ENCODE measurements at places on chromosomes 2 and 18.
A peak's percentile ranks its signal among the peaks of the same experiment; 100 is the strongest.

- DNase-seq: no peak
Observed at GRCh38 chr2:479490-480176, 191.7 kb upstream of the ALKAL2 start.

DNA sequence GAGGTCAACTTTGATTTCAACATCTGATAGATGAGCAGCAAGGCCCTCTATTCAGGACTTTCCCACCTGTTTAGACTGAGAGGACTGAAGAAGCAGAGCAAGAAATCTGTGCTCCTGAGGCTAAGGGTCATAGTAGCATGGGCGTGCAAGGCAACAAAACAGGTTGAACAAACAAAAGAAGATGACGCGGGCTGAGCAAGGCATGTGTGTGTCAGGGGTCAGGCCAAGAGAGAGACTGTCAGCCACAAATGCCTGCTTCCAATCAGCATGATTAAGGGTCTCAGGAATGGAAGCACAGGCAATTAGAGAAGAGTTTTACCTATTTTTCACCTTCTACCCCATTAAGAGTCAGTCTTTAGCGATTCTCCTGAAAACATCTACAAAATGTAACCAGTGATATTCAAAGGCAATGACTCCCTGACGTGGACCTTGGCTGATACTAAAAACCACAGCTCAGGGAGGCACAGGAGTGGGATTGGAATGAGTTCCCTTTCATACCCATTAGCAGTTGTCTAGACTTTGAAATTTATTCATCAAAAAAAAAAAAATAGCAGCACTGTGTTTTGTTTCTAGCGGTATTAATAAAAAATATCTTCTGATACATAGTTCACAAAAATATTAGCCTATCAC is 81.9 kb downstream of the DYNAP start:
- no peak for DNase-seq

- no peak for DNase-seq
Observed at GRCh38 chr2:199383021-199383420, 74.7 kb downstream of the SATB2 start.

GRCh38 chr2:241092677-241093076 is 9.4 kb downstream of the MTERF4 start:
- no peak for DNase-seq

GRCh38 chr2:200239216-200239615 is 67.3 kb upstream of the SPATS2L start:
- no peak for DNase-seq

- DNase-seq: no peak
Observed at GRCh38 chr2:202203348-202203747, 35.0 kb downstream of the SUMO1 start.

- peak; percentile 40 for DNase-seq
Observed at GRCh38 chr18:74645679-74646078, 48.0 kb downstream of the ZNF407 start.

- no peak for DNase-seq
Observed at GRCh38 chr2:12007282-12007681, 260.9 kb downstream of the LPIN1 start.

GRCh38 chr2:232883116-232883721 is 13.2 kb downstream of the SNORC start:
- DNase-seq: no peak

- DNase-seq: no peak
Observed at GRCh38 chr2:76448956-76449355, 738.2 kb upstream of the GCFC2 start.

DNA sequence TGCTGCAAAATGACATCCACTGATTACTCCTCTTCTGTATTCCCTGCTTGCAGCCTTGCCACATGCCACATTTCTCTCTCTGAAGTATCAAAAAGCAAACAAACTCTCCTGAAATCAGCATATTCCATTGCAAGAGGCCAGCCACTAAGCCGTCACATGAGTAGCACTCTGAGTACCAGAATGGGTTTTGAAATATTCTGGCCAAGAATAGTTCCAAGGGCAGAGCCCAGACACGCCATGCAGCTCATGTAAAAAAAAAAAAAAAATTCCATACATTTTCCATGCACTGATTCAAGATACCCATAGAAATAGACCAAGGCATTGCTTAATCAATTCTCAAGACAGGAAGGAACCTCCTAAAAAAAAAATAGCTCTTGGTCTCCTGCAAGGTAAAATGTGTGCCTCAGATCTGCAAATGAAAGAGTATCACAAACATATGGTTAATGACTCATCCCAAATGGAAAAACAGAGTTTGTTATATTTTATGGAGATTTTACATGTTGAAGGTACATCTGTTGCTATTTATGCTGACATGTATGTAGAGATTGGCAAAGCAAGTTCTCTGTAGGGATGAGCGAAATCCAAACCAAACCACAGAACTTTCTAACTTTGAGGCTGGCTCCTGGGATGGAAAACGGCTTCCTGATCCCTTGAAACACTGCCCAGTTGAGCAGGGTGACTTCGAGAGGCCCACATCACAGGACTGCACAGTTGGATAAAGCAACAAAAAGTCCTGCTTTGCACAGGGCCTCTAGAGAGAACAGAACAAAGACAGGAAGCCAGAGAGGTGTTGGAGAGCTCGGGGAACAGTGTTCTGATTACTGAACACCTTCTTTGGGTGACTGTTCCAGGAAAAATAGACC is 346.2 kb downstream of the ZNF521 start:
- peak; percentile 90 for DNase-seq

DNA sequence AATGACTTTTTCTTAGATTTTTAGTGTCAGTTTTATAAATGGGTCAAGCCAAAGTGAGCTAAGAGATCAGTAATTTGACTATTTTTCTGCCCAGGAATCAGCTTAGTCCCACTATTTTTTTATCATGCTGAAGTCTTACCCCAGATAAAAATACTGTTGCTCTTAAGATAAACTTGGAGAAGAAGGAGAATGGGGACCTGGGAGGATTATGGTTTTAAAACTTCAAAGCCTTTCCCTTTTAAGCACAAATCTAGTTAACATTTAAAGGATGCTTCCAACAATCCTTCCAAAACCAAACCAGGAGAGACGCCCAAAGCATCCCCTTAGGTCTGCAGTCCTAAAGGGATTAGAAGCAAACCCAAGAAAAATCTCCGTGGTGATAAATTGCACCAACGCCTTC is 172.4 kb downstream of the SP3 start:
- no peak for DNase-seq

GRCh38 chr2:226427538-226428307 is 371.9 kb downstream of the IRS1 start:
- peak; percentile 84 for DNase-seq

DNA sequence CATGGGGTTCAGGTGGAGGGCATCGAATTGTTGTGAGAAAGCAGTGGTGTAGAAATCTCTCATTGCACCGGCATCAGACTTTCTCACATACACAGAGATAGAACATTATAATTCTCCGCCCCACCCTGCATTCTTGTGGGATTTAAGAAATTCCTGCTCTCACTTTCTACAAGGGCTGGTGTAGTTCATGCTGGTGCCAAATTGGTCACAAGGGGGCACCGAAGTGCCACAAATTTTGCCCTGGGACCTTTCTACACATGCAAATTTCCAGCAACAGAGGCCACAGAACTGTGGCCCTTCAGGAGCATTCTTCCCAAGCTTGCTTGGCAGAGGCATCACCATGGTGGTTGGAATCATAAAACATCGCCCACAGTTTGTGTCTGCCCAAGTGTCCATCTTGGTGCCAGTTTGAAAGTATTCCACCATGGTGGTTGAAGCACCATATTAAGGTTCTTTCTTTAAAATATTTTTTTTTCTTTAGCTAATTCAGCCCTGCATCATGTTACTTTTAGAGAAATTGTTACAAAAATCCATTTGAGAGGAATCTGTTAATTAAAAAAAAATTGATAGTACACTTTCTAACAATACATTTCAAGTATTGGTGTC is 521.2 kb upstream of the FANCL start:
- peak; percentile 54 for DNase-seq

- DNase-seq: no peak
Observed at GRCh38 chr2:174124181-174124580, 124.2 kb downstream of the OLA1 start.

DNA sequence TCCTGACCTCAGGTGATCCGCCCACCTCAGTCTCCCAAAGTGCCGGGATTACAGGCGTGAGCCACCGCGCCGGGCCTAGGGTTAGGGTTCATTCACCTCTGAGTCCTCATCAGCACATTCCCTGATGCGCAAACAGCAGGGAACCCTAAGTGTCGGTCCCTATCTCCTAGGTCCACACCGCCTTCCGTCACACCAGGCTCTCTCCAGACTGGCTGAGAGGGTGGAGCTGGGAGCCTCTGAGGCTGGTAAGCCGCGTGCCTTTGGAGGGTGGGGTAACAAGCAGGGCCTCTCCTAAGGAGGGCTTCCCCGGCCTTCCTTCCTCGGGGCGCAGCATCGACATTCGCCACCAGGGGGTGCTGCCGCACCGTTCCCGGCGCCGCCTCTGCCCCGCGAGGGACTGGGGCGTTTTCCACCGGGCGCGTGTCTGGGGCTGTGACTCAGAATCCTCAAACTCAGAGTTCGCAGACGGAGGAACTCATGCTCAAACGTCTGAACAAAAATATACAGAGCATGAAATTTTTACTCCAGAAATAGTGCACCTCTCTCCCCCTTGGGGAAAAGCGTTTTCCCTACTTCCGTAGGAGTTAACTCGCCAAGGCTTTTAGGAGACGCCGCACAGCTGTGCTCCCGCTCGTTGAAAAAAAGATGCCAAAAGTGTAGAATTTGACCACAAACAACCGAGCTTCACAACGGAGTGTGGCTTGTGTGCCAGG is 63.9 kb upstream of the ASAP2 start:
- DNase-seq: peak; percentile 73

GRCh38 chr2:161416708-161417437 is 776 bp downstream of the TBR1 start:
- no peak for DNase-seq

DNA sequence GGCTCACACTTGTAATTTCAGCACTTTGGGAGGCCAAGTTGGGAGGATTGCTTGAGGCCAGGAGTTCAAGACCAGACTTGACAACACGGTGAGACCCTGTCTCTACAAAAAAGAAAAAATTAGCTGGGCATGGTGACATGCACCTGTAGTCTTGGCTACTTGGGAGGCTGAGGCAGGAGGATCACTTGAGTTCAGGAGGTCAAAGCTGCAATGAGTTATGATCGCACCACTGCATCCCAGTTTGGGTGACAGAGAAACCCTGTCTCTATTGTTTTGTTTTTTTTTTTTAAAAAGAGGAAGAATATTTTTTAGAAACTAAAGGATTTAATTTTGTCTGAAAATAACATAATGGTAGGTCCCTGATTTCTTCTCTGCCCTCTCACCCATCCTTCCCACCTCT is 79.4 kb upstream of the TMEM200C start:
- no peak for DNase-seq

GRCh38 chr2:60707750-60708371 is 48.2 kb upstream of the PAPOLG start:
- DNase-seq: no peak

DNA sequence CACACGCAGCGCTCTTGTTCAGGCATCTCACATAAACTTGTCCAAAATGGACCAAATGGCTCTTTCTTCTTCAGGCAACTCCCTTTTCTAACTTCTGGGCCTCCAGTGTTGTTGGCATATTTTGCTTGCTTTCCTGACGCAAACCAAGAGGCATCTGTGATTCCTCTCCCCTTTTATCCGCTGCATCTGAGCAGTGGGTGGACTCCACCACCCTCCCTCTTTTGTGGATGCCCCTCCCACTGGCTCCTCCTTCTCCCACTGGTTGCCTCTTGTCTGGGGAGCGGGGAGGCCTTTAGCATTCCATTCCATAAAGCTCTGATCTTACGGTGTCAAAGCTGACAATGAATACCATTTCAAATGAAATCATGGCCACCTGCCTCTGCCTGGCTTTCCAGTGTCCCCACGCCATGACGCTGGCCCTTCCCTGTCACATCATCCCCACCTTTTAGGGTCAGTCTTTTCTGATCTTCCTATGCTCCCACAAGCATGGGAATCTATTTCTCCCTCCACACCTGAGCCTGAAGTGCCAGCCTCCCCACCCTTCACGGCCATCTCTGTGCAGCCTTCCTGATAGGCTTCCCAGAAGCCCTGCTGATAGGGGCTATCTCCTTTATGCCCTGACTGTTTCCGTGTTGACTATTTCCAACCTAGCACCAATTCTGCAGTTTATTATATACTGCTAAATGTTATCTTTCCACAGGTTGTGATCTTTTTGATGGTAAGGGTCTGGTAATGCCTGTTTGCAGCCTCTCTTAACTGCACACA is 51.5 kb downstream of the RPL37A start:
- no peak for DNase-seq

DNA sequence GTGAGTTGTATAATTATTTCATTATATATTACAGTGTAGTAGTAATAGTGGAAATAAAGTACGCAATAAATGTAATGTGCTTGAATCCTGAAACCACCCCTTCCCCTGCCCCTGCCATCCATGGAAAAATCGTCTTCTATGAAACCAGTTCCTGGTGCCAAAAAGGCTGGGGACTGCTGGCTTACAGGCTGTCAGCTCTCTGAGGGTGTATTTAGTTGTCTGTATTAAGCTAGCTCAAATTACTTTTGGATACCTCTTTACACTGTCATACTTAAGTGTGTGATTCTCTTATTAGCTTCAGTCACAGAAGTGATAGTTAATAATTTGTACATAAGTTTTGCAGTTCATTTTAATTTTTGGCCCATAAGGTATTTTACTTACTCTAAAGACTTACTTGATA is 29.6 kb downstream of the LCLAT1 start:
- no peak for DNase-seq

DNA sequence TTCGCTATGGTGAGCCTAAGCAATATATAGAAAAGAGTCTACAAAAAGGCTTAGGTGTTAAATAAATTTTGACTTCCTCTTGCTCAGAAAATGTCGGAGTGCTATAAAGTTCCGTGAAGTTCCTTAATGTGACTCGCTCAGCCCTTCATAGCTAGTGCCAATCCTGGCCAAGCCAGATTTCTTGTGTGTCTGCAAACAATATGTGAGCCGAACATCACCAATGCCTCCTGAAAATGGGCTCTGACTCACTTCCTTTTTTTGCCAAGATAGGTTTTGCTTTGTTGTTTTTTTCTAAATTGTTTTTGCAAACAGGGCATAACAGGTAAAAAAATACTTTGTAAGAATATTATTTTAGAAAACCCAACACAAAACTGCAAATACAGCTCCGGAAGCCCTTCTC is 26.1 kb downstream of the CDC42EP3 start:
- DNase-seq: no peak

DNA sequence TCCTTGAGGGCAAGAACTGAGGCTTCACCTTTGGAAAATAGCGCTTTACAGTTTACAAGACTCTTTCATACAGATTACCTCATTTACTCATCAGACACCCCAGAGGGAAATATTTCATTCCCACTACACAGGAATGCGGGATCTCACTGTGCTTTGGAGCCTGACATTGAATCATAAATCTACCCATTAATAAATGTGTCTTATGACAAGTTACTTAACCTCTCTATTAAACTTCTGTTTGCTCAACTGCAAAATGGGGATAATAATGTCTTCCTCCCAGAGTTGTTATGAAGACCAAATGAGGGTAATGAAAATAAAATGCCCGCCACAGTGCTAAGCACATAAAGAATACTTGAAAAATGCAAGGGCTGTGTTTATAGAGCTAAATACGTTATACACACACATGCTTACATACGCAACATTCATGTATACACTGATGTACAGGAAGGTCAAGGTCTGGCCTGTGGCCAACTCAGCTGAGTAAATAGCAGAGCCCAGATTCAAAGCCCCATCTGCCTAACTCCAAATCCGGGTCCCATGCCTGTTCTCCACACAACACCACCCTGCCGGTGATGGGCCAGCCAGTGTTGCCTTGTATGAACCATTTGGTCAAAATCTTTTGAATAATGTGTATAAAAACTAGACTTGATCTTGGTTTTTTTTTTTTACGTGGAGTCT is 77.8 kb upstream of the STPG4 start:
- DNase-seq: peak; percentile 23

- DNase-seq: peak; percentile 52
Observed at GRCh38 chr2:235270956-235271355, 222.9 kb upstream of the AGAP1 start.

GRCh38 chr2:221293949-221294742 is 278.0 kb downstream of the EPHA4 start:
- DNase-seq: no peak
